GM23338 (cell line): ENCODE measurements at places on chromosomes 7 and 10. TPM values are rescaled to one million over a fixed set of nuclear protein-coding genes. Genes with fewer than 3 reads are reported as not detected.
A peak's percentile ranks its signal among the peaks of the same experiment; 100 is the strongest.

The GDI2 gene
- total RNA-seq: 454 and 505 TPM in 2 replicates

The ANKRD61 gene
- total RNA-seq: 0.42 and 0.70 TPM in 2 replicates

The TBX20 gene
- 0.12 and 0.69 TPM in 2 replicates for total RNA-seq

The SERPINE1 gene
- total RNA-seq: 0.97 and 2.0 TPM in 2 replicates

The KMT2C gene
- total RNA-seq: 29.9 and 39.0 TPM in 2 replicates

The PRSS37 gene
- not detected in 2 replicates for total RNA-seq

The SFTPA1 gene
- not detected in 2 replicates for total RNA-seq

The ZNF804B gene
- not detected in 2 replicates for total RNA-seq

The MRC1 gene
- 0.04 TPM in 1 of 2 replicates, not detected in the other for total RNA-seq

The OPN1SW gene
- not detected in 2 replicates for total RNA-seq

The DBNL gene
- total RNA-seq: 44.7 and 49.4 TPM in 2 replicates

The GFRA1 gene
- 2.5 and 2.8 TPM in 2 replicates for total RNA-seq

The CLDN4 gene
- total RNA-seq: 18.6 and 19.4 TPM in 2 replicates

The HTRA1 gene
- 16.1 and 16.5 TPM in 2 replicates for total RNA-seq

The CYREN gene
- total RNA-seq: 57.2 and 70.6 TPM in 2 replicates

The PGAM2 gene
- total RNA-seq: 0.78 and 2.9 TPM in 2 replicates

The NPC1L1 gene
- not detected in 2 replicates for total RNA-seq

DNA sequence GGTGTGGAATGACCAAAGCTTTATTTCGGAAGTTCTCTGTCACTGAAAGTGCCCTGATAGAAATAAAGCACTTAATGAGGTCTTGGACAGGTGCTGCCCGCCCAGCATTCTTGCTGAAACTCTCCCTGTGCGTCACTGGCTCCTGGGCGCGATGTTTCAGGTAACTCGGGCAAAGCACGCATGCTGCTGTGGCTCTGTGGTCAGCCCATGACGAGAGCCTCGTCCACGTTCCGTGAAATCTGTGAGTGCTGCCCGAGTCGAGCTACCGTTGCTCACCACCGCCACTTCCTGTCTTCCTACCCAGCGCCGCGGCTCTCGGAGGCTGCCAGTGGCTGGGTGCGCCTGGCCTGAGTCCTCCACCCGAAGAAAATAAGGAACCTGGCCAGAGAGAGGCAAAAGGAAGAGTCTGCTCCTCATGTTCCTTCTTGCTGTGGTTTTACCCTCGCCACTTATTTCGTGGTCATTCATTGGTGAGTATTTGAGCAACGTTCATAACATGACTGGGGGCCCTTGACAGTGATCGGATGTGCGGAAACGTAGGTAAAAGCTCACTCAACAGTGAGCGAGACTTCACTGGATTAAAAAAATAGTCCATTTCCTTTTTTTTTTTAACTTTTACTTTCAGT lies 95.5 kb downstream of the MAP3K8 start:
- DNase-seq: peak; percentile 32

DNA sequence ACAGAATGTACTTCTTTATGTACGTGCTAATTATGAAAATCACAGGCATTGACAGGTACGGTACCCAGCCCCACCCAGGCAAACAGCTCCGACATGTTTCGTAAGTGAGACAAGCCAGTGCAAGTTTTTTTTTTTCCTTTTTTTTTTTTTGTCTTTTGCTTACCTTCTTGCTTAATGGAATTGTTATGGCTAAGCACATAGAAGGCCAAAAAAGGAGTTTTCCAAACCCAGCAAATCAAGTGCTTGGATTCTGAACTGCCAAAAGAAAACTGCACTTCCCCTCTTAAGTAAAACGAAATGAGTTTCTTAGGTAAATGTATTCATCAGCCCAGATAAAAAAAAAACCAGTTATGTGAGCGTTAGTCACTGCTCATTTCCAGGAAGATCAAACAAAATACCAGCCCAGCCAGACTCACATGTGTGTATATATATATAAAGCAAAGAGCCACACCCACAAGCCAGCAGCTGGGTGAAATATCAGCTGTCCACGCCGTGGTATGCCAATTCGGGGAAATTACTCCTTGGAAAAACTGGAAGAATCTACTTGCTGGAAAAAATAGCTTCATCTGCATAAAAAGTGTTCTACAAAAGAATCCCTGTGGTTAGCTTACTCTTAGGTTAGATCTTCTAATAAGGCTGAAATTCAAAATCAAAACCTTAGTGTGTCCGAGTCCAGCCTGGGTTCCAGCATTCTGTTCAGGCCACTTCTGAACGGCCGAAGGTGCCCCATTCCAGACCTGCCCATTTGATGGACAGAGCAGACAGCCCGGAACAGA lies 8.0 kb downstream of the KLF6 start:
- DNase-seq: no peak

DNA sequence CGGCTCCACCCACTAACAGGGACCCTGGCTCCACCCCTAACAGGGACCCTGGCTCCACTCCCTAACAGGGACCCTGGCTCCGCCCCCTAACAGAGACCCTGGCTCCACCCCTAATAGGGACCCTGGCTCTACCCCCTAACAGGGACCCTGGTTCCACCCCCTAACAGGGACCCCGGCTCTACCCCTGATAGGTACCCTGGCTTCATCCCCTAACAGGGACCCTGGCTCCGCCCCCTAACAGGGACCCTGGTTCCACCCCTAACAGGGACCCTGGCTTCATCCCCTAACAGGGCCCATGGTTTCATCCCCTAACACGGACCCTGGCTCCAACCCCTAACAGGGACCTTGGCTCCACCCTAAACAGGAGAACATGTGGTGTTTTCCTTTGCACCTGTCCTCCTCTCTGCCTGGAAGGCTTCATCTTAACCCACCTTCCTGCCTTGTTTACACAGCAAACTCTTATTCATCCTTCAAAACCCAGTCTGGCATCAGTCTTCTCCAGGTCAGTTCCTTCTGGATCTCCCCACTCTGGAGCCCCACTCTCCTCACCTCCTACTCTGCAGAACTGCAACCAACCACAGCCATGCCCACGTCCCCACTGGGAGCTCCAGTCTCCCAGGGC lies 58.0 kb downstream of the CHST15 start:
- DNase-seq: peak; percentile 39

GRCh38 chr10:110344622-110345021 lies 39.9 kb upstream of the SMNDC1 start:
- no peak for DNase-seq

- no peak for DNase-seq
Observed at GRCh38 chr10:30172673-30173072, 113.3 kb upstream of the JCAD start.

- DNase-seq: peak; percentile 48
Observed at GRCh38 chr7:115763347-115763746, 267.2 kb downstream of the TFEC start.

- no peak for DNase-seq
Observed at GRCh38 chr7:155769701-155770100, 42.6 kb downstream of the SHH start.

DNA sequence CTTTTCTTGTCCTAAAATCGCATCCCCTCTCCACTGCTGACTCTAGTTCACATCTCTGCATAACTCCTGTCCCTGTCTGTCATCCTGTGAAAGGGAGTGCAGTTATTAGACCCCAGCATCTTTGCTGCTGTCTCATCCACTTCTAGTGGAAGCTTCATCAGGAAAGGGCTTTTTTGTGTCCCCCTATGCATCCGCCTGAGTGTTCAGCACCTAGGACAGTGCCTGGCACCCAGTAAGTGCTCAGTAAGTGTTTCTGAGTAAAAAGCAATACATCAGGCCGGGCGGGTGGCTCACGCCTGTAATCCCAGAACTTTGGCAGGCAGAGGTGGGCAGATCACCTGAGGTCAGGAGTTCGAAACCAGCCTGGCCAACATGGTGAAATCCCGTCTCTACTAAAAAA lies 211.8 kb upstream of the FOXK1 start:
- DNase-seq: peak; percentile 63

- DNase-seq: no peak
Observed at GRCh38 chr10:46311501-46311951, 24.7 kb downstream of the ANTXRL start.

DNA sequence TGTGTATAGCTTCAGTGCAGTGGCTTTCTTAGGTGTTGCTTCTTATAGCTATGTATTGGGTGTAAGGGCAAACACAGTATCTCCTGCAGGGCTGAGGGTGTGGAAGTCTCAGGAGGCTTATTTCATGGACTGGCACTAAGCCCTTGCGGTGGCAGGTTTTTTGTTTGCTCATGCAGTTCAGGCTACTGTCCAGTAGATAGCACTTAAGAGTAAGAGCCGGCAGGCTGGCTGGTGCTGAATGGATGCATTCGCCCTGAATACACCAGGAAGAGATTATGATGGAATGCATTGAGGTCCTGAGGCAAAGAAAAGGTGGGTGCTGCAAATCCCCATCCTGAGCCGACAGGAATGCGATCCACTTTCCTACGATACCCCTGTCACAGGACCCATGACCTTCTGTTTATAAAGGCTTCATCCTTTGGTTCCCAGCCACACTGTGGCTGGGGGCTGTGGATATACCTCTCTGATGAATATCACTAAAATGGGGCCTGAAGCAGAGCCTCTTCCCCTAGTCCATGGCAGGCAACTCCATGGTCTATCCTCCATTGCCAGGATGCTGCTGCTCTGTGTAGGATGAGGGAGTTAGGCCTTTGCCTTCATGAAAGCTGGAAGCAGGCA lies 44.9 kb downstream of the ANXA8 start:
- peak; percentile 80 for DNase-seq

- no peak for DNase-seq
Observed at GRCh38 chr10:62354916-62355315, 19.3 kb upstream of the ZNF365 start.

DNA sequence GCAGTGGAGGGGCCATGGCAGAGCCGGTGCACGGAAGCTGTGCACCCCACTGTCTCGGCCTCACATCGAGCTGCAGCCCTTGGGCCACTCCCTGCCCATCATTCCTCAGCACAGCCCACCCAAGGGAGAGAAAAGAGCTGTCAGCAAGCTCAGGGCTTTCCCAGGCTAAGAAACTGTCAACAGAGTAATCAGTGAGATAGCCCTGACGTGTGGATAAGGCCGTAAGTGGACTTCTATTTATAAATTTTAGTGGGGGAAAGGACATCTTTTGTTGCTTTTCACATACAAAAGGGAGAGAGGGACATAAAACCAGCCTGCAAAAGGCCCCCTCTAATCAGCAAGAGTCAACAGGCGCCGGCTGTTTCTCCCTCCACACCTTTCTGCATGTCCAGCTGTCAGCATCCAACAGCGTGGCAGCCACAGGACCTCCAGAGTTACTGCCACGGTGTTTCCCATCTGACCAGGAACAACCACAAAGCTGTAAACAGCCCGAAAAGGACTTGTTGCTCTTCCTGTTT lies 56.8 kb upstream of the DDC start:
- no peak for DNase-seq

- DNase-seq: peak; percentile 14
Observed at GRCh38 chr7:111535142-111535870, 27.0 kb downstream of the IMMP2L start.

DNA sequence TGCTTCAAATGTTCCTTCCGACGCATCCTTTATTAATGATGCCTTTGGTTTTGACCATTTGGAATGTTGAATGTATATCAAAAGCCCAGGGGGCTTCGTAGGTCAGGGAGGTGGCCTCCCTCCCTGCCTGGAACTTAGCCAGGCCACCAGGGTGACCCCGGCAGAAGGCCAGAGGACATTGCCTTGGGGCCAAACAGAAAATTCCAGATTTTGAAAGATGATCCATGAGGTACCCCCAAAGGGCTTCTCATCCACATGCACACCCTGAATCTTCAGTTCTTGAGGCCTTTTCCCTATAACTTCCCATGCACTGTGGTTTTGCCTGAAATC lies 171.7 kb downstream of the ADAM12 start:
- DNase-seq: no peak

GRCh38 chr7:100400656-100401055 lies 27.4 kb downstream of the PILRA start:
- DNase-seq: peak; percentile 72

DNA sequence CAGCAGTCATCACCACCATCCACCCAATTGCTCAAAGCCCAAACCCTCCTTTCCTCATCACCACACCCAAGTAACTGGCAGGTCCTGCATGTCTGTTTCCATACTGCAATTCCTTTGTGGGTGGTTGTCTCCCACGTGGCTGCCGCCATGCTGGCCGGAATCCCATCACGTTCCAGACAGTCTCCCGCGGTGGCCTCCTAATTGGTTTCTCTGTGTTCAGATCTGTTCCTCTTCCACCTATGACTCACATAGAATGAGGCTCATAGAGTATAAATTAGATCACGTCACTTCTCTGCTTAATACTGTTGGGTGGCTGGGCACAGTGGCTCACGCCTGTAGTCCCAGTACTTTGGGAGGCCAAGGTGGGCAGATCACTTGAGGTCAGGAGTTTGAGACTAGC lies 813.0 kb downstream of the TYW1 start:
- DNase-seq: no peak

DNA sequence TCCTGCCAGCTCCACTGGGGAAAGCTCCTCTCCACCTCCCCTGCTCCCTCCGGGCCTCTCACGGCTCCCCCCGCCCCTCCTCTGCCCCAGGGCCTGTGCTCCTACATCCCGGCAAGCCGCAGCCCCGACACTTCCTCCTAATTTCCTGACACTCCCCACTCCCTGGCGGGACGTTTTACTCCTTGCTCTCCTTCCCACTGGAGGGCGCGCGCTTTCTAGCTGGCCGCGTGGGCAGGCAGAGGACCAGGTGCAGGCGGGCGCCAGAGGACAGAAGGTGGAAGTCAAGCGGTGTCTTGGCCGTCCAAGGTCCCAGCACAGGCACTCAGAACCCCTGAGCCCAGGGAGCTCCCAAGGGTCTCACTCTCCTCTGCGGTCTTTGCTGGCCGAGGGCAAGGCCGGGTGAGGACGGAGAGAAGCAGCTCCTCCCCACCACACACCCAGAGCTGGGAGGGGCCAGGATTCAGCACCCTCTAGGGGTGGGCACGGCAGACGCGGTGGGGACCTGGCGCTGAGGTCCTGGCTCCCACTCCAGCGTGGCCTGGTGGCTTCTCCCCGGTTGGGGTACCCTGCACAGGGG lies 19.1 kb downstream of the ADAM8 start:
- DNase-seq: peak; percentile 82

DNA sequence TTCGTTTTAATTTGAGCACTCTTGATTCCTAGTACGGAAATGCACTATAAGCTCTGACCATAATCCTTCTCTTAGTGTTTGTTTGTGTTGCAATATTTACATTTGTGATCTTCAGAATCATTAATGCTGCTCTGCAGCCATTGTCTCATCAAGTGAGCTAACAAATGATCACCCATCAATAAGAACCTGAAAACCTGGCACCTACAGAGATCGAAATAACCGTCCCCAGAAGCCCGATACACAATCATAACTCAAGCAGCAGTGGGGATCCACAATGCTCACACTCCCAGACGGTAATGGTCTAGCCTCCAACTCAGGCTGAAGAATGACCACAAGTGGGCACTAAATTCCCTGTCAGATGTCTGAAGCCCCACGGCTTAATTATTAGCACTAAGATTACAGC lies 156.0 kb upstream of the NFE2L3 start:
- DNase-seq: peak; percentile 24

GRCh38 chr7:138449580-138449979 lies 10.5 kb upstream of the TRIM24 start:
- DNase-seq: peak; percentile 79

DNA sequence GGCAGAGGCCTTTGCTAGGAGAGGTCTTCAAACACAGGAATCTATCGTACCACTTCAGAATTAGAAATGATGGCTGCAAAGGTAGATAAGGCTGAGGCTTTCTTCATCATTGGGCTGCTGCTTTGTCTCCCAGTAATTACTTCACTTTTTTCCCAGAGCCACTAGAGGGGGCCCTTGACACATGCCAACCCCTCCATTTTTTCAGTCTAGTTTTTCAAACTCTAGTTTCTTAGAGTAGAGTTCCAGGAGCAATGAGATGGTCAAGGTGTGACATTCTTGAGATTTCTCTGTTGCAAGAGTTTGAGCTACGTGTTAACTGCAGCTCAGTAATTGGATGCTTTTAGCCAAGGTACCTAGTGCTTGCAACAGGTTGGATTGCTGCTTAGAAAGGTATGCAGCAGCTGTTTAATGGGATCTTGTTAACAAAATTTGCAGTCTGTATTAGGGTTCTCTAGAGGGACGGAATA lies 33.8 kb upstream of the RBM20 start:
- peak; percentile 94 for DNase-seq

GRCh38 chr7:3436112-3436511 lies 135.1 kb downstream of the SDK1 start:
- DNase-seq: no peak
